H1 (cell line): ENCODE measurements at places on chromosomes 11 and 22.

- no peak for DNase-seq
Measured at GRCh38 chr11:119607726-119608125, 121.3 kb downstream of the NECTIN1 start.

DNA sequence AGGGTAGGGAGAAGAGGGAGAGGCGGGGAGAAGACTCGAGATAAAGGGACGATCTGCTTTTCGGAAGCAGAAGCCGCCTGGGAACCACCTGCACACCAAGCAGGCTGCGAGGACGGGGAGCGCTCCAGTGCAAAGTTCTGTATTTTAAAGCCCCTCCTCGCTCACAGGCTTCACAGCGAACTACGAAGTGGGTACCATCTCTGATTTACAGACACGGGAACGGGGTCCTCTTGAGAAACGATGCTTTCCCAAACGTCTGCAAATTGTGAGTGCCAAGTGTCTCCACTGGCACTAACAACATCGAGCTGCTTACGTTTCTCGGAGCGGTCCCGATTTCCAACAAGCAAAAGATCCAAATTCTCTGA lies 700 bp upstream of the STX3 start:
- DNase-seq, result no peak

DNA sequence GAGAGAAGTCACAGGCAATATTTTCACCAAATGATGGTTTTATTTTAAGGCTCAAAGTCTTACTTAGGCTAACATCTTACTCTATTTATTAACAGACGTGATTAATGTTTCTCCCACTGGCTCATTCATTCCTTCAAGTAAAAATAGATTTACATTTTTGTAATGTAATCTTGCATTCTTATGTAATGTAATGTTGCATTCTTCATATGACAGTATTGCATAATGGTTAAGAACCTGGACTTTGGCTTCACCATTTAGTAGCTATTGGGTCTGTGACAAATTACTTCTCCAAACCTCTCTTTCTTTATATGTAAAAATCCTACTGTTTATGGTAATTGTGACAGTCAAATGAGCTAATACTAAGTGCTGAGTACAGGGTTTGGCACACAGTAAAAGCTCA lies 3.3 kb upstream of the DIXDC1 start:
- DNase-seq, result no peak

DNA sequence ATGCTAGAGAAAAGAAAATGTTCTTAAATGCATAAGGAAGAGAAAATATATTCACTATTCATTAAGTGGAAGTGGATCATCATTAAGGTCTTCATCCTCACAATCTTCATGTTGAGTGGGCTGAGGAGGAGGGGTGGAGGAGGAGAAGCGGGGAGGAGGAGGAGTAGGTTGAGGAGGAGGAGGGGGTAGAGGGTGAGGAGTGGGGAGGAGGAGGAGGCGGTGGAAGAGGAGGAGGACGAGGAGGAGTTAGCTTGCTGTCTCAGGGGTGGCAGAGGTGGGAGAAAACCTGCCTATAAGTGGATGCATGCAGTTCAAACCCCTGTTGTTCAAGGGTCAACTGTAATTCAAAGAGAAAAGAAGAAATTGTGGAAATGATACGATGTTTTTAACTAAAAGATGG lies 71.6 kb downstream of the MYEOV start:
- DNase-seq, result no peak

DNA sequence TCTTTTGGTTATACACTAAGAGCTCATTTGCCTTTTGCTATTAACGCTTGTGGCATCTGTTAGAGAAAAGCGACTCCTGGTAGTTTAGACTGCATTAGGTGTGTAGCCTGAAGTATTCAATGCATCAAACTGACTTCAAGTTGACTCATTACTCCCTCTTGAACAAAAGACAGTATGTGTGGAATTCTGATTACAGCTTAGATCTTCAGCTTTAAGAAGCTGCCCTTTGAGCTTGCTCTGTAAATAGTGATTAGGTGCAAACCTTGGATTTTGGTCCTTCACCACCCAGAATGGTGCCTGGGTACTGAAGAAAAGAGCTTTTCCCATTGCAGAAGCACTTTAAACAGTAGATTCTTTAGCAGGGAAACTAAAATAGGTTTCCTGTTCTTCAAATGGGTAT lies 62.1 kb downstream of the FAT3 start:
- no peak for DNase-seq

DNA sequence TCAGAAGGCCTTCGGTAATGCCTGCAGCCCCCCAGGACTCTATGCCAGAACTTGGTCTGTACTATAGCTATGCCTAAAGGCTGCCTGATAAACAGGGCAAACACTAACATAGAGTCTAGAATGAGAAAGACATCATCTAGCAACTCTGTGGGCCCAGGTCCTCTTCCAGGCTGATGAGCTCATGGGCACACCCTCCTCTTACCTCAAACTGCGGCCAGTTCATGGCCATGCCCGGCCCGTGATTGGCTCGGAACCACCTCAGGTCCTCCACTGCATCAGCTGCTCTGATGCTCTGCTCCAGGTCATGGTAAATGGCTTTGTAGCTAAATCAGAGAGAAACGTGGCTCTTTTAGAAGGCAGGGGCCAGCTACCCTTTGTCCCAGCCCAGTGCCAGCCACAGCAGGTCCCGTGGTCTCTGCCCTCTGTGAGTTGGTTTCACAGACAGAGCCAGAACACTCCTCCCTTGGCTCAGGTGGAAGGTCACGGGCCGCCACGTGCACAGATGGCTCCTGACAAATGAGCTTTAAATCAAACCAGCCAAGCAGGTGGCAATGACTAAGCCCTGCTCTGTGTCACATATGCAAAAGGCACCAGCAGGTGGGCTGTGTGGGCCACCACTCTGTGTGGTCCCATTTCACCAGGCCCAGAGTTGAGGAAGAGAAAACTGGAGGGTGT lies 25.0 kb upstream of the ARFGAP3 start:
- DNase-seq, result no peak

DNA sequence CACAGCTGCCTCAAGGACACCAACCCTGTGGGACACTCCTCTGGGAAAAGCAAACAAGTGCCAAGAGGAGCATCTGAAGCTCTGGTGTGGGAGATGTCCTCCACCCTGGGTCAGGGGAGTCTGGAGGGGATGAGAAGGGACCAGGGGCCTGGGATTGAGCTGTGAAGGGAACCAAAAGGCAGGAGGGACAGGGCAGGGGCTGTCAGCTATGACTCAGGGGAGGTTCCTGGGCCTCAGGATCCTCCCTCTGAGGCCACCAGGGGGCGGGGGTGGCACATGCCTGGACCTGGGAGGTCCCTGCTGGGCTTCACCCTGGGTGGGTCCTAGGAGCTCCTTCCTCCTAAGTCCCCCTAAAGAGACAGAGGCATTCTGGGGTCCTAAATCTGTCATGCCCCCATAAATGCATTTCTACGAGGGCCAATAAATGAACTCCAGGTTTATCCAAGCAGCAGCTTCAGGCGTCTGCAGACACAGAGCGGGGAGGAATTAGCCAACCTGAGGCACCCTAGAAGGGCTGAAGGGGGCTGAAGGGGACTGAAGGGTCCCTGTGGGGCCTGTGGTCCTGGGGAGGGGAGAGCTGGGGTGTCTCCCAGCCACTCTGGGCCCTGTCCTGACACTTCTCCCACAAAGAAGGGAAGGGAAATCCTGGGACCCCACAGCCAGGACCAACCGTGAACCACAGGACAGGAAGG lies 31.9 kb upstream of the IGLL5 start:
- DNase-seq, result no peak

GRCh38 chr22:44723801-44724200 lies 21.8 kb downstream of the PRR5 start:
- DNase-seq, result no peak

DNA sequence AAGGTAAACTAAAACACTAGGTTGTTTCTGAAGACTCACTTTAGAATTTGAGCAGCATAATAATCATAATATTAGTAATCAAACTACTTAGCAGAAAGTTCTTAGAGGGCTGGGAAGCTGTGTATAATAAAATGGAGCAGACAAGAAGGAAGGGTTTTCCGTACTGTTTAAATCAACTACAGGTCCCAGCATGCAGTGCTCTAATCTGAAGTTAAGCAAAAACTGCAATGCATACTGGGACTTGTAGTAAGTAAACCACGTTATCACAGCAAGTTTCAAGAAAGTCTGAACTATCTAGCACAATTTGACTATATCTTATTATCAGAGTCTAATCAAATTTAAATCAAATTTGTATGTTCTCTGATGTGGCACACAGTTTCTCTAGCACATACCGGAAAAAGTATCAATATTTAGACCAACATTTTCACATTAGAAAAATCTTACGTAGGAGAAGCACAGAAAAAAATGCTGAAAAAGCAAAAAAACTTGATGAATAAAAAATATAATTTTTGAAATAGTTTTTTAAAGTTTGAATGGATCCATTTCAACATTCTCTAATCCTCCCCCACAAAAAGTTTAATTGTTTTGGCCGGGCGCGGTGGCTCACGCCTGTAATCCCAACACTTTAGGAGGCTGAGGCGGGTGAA lies 8.2 kb downstream of the PHF21A start:
- no peak for DNase-seq

GRCh38 chr11:102177126-102177525 lies 66.9 kb downstream of the YAP1 start:
- no peak for DNase-seq

DNA sequence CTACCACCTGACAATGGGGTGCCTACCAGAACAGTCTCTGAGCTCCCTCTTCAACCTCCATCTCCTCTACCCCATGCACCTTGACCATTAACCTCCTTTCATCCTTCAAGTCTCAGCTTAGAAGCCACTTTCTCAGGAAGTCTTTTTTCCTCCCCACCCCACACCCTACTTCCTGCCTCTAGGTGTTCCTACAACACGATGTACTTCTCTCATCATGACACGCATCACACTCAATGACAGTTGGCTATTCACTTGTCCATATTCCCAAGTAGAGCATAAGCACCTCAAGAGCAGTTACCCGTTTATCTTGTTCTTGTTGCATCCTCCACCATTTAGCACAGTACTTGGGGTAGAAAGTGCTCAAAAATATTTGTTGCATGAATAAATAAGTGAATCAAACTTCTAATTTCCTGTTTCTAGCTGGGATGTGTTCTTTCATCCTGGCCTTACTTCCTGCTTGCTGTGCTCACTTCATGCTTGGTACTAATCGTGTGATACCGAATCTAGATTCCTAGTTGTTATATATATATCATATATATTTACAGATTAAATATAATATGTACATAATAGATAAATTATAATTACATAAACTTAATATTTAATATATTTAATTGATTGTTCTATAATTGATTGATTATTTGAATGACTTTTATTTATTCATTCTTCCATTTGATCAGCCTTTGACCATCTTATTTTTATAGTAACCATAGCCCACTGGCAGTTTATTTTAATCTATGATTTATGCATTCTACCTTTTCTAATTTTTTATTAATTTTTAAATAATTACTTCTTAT lies 177.5 kb upstream of the TMEM45B start:
- DNase-seq, result no peak

DNA sequence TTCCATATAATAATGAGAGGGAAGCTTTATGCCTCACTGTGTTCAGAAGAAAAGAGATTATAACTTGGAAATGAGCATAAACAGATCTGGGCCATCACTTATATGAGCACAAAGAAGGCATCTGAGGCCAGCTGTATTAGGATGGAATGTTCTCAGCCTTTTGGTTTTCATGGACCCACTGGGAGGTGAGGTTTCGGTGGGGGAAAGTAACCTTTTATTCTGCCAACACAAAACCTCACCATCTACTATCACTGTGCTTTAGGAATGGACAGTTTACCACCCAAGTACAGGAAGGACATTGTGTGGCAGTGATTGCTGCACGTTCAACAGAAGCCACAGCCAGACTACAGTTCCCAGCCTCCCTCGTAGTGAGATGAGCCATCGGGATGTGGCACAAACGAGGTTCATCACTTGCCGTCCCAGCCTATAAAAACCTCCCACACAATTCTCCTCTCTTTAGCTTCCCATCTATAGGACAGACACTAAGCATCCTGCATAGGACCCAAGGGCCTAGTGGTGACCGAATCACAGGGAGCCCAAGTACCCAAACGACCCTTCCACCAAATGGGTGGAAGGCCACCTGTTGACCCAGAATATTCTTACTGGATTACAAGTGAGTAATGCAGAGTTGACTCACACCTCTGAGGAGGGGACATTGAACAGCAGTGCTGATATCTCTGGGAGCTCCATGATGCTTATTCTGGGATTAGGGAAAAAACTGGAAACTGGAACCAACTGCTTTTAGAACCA lies 121.5 kb upstream of the RAG2 start:
- DNase-seq, result no peak

- DNase-seq, result no peak
Measured at GRCh38 chr22:46159777-46160176, 9.5 kb downstream of the PPARA start.

GRCh38 chr11:13668102-13668956 lies at the start of gene FAR1:
TSS of gene FAR1 (plus strand) at chr11:13668668. CDS start at chr11:13694766, 26,098 bp downstream.
- DNase-seq, result peak; percentile 93

GRCh38 chr11:118917481-118918127 lies 8.1 kb downstream of the BCL9L start:
- DNase-seq, result no peak

- DNase-seq, result no peak
Measured at GRCh38 chr11:85694385-85694980, 8.5 kb upstream of the CCDC89 start.

- no peak for DNase-seq
Measured at GRCh38 chr11:19978668-19979518, 181.4 kb downstream of the DBX1 start.

GRCh38 chr11:5937868-5938602 lies 4.0 kb upstream of the OR56A3 start:
- no peak for DNase-seq

DNA sequence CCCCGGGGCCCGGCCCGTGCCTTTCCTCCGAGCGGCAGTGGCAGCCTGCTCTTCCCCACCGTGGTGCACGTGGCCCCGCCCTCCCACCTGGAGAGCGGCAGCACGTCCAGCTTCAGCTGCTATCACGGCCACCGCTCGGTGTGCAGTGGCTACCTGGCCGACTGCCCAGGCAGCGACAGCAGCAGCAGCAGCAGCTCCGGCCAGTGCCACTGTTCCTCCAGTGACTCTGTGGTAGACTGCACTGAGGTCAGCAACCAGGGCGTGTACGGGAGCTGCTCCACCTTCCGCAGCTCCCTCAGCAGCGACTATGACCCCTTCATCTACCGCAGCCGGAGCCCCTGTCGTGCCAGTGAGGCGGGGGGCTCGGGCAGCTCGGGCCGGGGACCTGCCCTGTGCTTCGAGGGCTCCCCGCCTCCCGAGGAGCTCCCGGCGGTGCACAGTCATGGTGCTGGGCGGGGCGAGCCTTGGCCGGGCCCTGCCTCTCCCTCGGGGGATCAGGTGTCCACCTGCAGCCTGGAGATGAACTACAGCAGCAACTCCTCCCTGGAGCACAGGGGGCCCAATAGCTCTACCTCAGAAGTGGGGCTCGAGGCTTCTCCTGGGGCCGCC lies 11.9 kb downstream of the C22orf31 start:
- no peak for DNase-seq

DNA sequence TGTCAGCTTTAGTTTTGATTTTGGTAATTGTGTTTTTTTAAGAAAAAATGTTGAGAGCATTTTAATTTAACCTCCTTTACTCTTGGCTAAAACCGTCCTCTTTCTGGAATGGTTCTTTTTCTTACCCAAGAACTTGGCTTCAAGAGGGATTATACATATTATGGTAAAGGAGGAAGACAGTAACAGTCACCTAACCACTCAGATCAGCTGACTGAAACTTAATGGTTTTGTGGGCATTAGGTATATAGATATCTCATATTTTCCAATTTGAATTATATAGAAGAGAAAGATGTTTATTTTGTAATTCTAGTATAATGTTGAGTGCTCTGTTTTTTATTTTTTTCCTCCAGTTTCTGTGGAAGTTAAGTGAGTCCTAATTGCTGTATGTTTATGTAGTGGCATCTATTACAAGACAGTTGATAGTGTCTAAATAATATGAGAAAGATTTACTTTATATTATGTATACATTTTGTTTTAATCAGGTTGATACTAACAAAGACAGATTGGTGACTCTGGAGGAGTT lies 36.6 kb upstream of the NCR3LG1 start:
- no peak for DNase-seq
